ENCODE measurements at places on chromosomes 5 and 9.
A peak's percentile ranks its signal among the peaks of the same experiment; 100 is the strongest.

DNA sequence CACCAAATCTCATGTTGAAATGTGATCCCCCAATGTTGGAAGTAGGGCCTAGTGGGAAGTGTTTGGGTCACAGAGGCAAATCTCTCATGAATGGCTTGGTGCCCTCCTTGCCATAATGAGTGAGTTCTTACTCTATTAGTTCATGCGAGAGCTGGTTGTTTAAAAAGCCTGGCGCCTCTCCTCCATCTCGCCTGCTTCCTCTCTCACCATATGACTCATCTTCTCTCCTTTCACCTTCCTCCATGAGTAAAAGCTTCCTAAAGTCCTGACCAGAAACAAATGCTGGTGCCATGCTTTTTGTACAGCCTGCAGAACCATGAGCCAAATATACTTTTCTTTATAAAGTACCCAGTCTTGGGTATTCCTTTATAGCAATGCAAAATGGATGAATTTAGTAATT is 20.9 kb upstream of the ARHGAP26 start:
- no peak for DNase-seq

DNA sequence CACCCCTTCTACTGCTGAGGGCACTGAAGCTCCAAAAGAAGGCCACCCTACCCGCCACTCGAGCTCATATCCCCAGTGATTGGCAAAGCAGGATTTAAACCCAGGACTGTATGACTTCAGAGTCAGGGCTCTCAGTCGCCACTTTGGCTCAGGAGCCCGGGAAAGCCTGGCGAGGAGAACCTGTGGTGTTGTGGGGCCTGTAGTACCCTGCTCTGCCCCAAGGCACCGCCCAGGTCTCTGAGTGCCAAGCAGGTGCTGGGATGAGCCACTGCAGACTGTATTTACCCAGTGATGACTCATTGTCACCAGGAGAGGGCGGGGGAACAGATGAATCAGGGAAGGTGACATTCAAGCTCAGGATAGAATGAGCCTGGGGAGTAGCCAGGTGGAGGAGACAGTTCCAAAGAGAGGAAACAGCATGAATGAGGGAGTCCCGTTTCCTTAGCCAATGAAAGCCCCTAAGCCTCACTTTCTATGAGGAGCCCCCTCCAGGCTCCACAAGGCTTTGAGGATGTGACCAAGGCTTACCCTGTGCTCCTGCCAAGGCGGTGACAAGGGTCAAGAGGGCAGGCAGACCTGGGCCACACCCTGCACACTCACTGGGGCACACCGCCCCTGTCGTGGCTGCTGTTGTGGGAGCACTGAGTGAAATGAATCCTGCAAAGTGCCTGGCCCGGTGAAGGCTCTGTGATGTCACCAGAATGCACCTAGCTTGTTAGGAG is 17.8 kb upstream of the DPM2 start:
- DNase-seq: peak; percentile 75

DNA sequence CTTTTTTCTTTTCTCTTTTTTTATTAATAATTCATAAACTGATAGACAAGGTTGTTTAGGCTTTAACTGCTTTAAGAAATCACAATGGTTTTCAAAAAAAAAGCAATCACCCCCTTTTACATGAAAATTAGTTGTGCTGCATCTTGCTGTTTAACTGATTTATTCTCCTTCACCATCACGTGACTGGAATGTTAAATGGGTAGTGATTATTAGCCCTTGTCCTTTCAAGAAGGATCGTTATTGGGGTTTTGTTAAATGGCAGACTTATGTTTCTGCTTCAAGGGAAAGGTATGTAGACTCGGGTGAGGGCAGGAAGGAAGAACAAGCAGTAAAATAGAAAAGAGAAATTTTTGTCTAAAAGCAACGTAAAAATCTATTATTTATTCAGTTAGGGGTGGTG is 175.6 kb upstream of the TLE4 start:
- DNase-seq: no peak

GRCh38 chr9:13027879-13028278 is 251.6 kb downstream of the MPDZ start:
- DNase-seq: no peak

- DNase-seq: no peak
Observed at GRCh38 chr5:92640340-92640739, 940.7 kb downstream of the NR2F1-AS1 start.

- DNase-seq: no peak
Observed at GRCh38 chr5:126849101-126849678, 72.3 kb downstream of the LMNB1 start.
